Activated T-cell treated with anti-CD3 and anti-CD28 coated beads for 24 hours (primary cell): ENCODE measurements at places on chromosomes 5 and 9.

DNA sequence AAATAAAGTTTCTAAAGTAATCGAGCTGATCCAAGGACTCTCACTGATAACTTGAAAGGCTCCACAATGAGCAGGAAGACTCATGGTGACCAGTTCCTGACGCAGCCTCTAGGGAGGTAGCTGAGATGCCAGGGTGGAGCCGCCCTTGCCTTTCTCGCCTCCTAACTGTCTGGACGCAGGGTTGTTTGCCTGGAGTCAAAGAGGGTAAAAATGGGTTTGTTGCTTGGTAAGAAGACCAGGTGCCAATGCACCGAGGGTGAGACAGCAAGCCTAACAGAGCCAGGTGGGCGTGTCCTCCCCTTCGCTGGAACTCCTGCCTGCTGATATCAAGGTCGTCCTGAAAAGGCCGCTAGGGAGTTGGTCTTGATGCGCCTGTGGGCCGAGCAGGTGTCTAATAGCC is 48.6 kb upstream of the FCN1 start:
- DNase-seq, result no peak

GRCh38 chr5:120073722-120074121 is 390.4 kb upstream of the PRR16 start:
- DNase-seq, result no peak

DNA sequence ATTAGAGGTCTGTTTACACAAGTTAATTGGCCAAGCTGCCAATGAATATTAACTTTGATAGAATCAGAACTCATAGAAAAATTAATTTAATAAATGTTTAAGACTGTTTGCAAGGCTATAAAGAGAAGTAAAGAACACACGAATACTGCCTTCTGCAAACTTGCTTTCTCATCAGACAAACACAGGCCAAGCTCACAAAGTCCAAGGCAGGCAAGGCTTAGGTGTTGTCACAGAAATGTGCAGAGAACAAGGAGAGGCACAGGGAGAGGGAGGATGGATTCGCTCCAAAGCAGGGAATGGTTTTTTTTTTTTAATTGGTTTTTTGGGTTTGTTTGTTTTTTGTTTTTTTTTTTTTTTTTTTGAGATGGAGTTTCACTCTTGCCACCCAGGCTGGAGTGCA is 43.4 kb downstream of the RETREG1 start:
- no peak for DNase-seq

DNA sequence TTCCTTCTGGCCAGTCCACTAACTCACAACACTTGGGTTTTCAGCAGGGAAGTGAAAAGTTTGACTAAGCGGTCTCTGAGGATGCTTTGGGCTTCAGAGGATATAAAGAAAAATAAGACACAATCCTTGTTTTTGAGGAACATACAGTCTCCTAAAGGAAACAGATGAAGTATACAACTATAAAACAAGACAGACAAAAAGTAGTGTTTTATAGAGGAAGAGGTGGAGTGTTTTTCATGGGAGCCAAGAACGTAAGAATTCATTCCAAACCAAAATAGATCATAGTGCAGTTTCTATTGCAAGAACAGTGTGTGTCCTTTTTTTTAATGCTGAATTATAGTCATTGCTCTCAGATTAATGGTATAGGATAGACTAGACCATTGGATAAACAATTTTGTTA is 586.9 kb upstream of the BRINP1 start:
- no peak for DNase-seq

DNA sequence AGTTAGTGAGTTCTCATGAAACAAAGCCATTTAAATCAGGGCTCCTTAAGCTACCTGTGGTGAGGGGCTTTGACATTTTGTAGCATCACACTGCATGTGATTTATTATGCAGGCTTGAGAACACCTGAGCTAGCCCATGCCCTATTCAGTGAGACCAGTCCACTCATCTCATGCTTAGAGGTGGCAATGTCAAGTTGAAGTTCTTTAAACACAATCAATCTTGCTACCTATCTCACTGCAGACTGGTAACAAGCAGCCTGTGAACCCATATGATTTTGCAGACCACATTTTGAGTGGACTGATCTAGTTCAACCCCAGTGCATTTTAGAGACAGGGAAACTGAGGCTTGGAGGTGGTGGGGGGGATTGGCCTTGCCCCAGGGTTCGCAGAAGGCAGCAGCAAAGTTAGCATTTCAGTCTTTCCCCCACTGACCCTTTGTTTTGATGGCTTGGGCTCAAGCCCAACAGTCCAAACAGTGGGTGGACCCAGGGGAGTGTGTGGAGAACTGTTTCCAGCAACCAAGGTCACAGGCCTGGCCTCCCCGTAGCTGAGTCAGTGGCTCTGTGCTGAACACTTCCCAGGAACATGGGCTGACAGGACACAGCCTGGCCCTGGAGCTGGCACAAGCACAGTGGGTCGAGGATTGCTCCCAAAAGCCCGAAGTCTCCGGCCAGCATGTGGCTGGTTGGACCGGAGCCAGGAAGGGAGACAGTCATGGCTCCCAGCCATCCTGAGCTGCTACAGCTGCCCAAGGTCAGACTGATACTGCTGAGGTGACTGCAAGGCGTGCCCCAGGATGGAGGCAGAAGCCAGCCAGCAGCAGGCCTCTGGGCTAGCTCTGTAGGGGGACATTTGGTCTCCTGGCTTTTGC is 95.3 kb downstream of the RGS3 start:
- no peak for DNase-seq

DNA sequence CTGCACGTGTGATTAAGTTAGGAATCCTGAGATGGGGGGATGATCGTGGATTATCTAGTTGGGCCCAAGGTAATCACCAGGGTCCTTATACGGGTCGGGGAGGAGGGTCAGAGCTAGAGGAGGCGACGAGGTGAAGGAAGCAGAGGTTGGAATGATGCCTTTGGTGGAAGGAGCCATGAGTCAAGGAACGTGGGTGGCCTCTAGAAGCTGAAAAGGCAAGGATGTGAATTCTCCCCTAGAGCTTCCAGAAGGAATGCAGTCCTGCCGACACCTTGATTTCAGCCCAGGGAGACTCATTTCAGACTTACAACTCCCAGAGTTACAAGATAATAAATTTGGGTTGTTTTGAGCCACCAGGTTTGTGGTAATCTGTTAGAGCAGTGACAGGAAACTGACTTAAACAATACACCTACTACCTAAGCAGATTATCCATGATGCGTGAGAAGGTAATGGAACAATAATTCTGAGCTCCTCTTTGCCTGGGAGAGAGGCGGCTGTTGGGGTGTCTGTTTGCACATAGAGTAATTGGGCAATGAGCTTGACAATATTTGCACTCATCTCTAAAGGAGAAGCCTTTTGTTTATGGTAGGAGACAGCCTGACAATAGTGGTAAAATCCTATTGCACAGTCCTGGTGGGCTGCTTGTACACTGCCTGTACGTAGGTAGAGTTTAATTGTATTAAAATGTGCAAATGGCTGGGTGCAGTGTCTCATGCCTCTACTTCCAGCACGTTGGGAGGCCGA is 129.3 kb upstream of the IER5L start:
- no peak for DNase-seq

GRCh38 chr5:126521130-126521529 is 73.9 kb downstream of the ALDH7A1 start:
- no peak for DNase-seq

DNA sequence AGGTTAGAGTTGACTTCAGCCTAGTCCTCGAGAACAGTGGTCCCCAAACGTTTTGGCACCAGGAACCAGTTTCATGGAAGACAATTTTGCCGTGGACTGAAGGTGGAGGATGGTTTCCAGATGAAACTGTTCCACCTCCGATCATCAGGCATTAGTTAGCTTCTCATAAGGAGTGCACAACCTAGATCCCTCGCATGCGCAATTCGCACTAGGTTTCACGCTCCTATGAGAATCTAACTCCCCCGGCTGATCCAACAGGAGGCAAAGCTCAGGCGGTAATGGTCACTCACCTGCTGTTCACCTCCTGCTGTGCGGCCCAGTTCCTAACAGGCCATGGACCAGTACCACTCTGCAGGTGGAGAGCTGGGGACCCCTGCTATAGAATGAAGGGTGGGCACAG is 163.6 kb downstream of the CDH6 start:
- no peak for DNase-seq

- no peak for DNase-seq
These were observed 607.4 kb downstream of the CDH12 start for GRCh38 chr5:22245770-22246169.

- no peak for DNase-seq
These were observed 275.3 kb downstream of the PSAT1 start for GRCh38 chr9:78572266-78572665.

DNA sequence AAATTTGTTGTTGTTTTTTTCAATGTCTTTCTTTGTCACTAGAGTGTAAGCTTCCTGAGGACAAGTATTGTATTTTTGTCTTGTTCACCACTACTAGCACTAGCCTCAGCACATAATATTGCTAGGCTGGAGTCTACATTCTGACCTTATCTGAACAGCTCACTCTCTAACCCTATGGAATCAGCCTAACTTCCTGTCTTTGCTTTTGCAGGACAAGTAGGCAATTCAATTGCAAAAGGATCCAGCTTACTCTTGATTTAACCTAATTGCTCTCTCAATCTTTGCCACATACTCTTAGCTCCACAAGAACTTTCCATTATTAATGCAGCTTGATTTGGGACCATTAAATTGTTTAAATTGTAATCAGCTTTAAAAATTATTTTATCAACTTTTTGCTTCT is 308.5 kb downstream of the MAN2A1 start:
- DNase-seq, result no peak

- DNase-seq, result peak; percentile 74
These were observed at the start of gene RETREG1 for GRCh38 chr5:16616536-16617273. Gene RETREG1, minus strand, starts transcription at chr5:16616997. Its CDS starts 26 bp downstream, at chr5:16616971.

- no peak for DNase-seq
These were observed 7.7 kb downstream of the NOXA1 start for GRCh38 chr9:137430723-137431415.

DNA sequence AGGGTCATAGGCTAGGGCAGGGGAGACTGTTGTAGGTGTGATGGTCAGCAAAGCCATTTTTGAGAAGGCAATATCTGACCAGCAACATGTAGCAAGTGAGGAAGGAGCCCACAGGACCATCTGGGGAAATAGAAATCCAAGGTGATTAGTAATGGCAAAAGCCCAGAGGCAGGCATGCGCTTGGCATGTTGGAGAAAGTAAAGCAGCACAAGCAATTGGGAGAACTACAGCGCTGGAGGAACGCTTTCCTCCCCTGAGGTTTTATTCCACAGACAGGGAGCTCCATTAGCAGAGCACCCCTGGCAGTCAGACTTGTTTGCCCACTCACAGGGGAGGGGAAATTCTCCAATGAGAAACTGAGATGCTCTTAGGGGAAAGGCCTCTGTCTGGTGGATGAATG is 54.8 kb upstream of the FOXB2 start:
- no peak for DNase-seq

GRCh38 chr9:91682806-91683205 is 259.2 kb upstream of the NFIL3 start:
- no peak for DNase-seq

GRCh38 chr9:3525096-3525835 is 535 bp downstream of the RFX3 start:
- DNase-seq, result no peak

GRCh38 chr5:27773636-27774035 is 735.2 kb upstream of the CDH9 start:
- DNase-seq, result no peak

DNA sequence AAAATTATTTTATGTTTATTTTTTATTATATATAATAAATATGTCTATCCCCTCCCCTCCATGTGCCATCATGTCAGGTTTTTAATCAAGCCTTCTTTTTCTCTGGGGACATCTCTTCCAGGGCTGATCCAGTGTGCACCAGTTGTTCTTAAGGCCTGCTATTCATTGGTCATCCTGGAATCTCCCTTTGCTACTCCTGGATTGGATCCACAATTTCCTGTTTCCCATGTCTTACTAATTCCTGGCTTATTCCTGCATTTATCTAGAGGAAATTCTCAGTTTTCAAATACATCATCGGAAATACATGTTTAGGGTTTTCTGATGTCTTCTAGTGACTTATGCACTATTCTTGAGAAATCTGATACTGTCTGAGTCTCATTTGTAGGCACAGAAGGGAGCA is 56.8 kb downstream of the ANGPTL2 start:
- no peak for DNase-seq

GRCh38 chr5:115069087-115069968 is 100.4 kb downstream of the TRIM36 start:
- DNase-seq, result no peak

- DNase-seq, result no peak
These were observed 81.2 kb downstream of the TTLL11 start for GRCh38 chr9:122011818-122012498.

DNA sequence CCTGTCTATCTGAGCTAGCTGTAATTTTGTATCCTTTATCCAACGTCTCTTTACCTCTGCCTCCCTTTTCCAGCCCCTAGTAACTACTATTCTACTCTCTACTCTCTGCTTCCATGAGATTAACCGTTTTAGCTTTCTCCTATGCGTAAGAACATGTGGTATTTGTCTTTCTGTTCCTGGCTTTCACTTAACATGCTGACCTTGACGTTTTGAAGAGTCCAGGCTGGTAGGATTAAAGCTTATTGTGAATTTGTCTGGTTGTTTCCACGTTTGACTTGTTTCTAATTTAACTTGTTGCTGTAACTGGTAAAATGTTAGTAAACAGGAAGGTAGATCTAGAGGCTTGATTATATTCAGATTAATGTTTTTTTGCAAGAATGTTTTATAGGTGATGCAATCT is 385.3 kb downstream of the PSAT1 start:
- no peak for DNase-seq

DNA sequence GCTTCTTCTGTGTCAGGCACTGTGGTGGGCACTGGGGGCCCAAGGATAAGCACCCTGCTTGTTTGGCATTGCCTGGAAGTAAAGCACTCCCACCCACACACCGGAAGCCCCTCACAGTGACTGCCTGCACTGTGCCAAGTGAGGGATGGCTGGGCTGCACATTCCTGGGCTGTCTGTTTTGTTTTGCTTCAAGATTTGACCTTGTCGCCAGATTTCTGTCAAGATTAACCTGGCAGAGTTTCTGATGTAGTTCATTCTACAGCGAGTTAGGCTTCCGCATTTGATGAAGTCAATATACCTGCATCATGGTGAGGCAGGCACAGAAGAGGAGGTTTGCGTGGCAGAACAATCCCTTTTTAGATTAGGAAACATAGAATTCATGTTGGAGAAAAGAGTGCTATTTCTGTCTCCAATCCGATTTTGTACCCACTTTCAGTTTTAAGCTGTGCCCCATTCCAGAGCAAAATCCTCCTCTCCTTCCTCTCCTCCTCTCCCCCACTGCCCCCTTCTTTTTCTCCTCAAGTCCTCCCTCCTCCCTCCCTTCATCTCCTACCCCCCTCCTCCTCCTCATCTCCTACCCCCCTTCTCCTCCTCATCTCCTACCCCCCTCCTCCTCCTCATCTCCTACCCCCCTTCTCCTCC is 14.4 kb upstream of the BOD1 start:
- no peak for DNase-seq

GRCh38 chr9:21852754-21853153 is 50.3 kb downstream of the MTAP start:
- DNase-seq, result no peak

DNA sequence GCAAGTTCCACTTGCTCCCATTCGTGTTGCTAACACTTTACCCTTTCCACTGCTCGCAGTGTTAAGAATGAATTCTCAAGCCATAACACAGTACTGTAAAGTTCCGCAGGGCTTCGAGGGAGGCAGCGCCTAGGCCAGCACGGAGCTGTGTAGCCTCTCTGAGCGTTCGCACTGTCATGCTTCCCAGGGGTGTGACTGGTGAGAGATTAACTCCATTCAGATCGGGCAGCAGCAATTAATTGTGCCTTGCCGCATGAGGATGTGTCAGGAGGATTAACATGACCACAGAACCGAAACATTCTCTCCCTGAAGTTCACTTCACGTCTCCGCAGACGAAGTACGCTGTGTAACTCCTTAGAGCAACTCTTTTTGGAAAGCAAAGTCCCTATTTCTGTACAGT is 23.2 kb downstream of the ZBTB34 start:
- no peak for DNase-seq
